ENCODE measurements at places on chromosomes 6 and 20. TPM values are rescaled to one million over a fixed set of nuclear protein-coding genes. Genes with fewer than 3 reads are reported as not detected.

PREX1 gene
- total RNA-seq, result 13.5 TPM

FOXP4 gene
- total RNA-seq, result 21.8 TPM

CCN5 gene
- total RNA-seq, result 29.9 TPM

CD93 gene
- not detected for total RNA-seq

FOXQ1 gene
- total RNA-seq, result 2.5 TPM

CRISP1 gene
- not detected for total RNA-seq

SALL4 gene
- 1.3 TPM for total RNA-seq

PLCB1 gene
- total RNA-seq, result 0.54 TPM

SF3B5 gene
- 225 TPM for total RNA-seq

TGM3 gene
- not detected for total RNA-seq

CLVS2 gene
- 0.07 TPM for total RNA-seq

CDH26 gene
- 0.09 TPM for total RNA-seq

VEGFA gene
- total RNA-seq, result 33.1 TPM

LHFPL5 gene
- total RNA-seq, result 0.13 TPM

RSPO3 gene
- 116 TPM for total RNA-seq

MAPK13 gene
- 0.92 TPM for total RNA-seq

DDO gene
- total RNA-seq, result 0.07 TPM

BMP7 gene
- 0.57 TPM for total RNA-seq

MOXD1 gene
- total RNA-seq, result 1.8 TPM

C6orf15 gene
- not detected for total RNA-seq

BPIFB2 gene
- not detected for total RNA-seq

All from A549 treated with DMSO at 1 μM for 4 hours (cell line).